H9 (cell line): ENCODE measurements at places on chromosomes 2 and 18.

DNA sequence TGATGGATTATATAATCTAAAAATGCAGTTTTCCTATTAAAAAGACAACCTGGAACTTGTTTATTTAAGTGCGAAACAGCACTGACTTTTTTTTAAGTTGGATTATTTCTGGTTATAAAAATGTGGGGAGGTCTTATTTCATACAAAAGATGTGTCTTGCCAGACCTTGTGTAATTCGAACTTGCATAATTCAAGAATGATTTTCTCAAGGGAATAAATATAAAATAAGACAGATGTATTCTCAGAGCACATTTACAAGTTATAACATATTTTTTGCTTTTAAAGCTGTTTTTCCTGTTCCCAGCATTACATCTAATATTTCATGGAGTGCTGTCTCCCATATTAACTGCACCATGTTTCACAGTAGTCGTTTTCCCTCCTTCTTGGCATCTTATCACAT lies 263.1 kb downstream of the CDH20 start:
- no peak for DNase-seq

GRCh38 chr18:43559507-43559906 lies 282.2 kb upstream of the SYT4 start:
- no peak for DNase-seq

DNA sequence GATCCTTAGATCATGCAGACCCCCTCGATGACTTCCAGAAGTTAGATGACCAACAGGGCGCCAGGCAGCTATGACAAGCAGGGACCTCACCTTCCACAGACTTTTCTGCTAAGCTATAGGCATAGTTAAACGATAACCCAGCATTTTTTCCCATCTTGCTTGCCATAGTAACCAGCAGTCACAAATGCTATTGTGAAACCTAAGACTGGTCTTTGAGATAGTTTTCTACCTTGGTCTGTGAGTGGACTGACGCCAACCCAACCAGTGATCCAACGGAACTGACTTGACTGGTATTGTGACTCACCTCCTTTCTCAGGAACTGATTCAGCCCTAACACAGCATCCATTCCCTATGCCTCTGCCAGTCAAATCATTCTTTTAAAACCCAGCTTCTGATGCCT lies 361.2 kb downstream of the LRRTM4 start:
- DNase-seq: no peak

DNA sequence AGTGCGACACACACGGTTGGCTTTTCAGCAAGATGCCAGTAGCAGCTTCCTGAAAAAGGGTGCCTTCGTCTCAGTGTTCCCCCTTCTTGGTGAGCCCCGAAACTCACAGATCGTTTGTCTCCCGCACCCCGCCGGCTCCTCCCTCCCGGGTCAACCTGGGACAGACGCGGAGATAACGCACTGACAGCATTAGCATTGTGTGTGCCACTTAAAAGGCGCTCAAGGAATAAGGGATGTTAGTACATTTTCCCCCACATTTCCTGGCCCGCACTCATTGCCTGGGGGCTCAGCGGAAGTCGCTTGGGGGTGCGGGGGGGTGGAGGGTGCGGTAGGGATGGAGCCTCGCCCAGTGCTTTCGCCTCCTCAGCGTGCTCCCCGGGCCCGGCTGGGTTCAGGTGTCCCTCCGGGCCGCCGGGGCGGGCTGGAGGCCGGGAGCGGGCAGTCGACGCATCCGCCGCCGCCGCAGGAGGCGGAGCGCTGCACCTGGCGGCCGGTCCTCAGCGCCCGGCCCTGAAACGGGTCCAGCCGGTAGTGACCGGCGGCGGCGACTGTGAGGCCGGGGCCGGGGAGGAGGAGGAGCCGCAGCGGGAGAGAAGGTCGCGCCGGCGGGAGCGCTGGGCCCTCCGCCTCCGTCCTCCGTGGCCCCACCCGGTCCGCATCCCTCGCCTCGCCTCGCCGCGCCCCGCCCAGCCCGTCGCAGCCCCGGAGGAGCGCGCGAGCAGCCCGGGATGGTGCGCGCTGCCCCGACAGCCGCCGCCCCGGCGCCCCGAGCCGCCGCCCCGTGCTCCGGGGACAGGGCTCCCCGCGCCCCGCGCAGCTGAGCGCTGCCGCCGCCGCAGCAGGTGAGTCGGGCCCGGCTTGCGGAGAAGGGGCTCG lies at the start of gene MFSD6:
Gene MFSD6, plus strand, starts transcription at position 694 of the 876 bp plus-strand sequence. CDS start 27,675 bp downstream, outside the sequence.
- peak; percentile 51 for DNase-seq

GRCh38 chr2:111149882-111150455 lies 29.3 kb downstream of the BCL2L11 start:
- DNase-seq: no peak

DNA sequence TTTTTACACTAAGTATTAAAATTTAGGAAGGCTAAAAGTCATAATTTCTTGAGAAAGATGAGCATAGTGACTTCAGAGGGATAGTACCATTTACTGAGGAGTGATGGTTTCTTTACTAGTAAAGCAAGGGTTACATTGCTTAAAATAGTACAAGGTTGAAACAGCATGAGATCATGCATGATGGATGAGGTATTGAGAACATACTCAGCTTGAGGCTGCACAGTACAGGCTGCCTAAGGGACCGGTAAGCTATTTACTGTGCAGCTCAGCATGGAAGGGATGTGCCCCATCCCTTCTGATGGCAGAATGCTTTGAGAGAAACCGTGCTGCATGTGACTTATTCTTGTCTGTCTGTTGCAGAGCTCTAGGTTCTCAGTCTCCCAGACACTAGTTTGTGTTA lies 122.1 kb downstream of the EML6 start:
- no peak for DNase-seq
